ENCODE measurements at places on chromosomes 12 and 14.

DNA sequence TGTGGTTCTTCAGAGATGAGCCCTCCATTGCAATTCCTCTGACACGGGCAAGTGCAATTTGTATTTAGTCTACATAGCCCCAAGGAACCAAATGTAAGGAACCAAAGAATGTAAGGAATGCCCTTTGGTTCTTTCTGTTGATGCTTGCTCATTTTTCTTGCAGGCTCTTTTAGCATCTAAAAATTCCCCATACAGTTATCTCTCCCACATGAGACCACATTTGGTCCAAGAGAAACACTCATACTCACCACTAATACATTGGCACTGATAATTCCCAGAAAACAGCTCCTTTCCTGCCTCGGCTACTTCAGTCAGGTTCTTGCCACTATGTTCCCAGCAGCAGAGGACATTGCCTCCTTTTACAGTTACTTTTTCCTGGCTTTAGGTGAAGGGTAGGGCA lies 332.6 kb downstream of the AEBP2 start:
- no peak for DNase-seq

GRCh38 chr14:85040046-85040685 lies 489.8 kb upstream of the FLRT2 start:
- DNase-seq, result no peak

GRCh38 chr12:91542067-91542466 lies 359.4 kb upstream of the DCN start:
- DNase-seq, result peak; percentile 4

DNA sequence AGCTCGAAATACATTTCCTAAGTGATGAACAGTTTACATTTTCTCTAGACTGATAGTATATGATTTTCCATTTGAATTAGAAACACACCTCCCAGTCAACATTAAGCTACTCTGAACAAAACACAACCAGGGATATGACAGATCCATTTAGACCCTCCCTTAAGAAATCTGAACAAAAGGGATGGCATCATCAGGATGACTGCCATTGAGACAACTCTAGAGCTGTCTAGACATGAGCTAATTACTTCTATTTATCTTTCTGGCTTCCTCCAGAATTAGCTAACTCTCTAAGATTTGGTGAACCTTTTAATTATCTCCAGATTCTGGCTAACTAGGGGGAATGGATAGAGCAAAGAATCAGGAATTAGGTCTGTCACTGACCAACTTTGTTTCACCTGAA lies 92.9 kb upstream of the IGF1 start:
- DNase-seq, result no peak

DNA sequence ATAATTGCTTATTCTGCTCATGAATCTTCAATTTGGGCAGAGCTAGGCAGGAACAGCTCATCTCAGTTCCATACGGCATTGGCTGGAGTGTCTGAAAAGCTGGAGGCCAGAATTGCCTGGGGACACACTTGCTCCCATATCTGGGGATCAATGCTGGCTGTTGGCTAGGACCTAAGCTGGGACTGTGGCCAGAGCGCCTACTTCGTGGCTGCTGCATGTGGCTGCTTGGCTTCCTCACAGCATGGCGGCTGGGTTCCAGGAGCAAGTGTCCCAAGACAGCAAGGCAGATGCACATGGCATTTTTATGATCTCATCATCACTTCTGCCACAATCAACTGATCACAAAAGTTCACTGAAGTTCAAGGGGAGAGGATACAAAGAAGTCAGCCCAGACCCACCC lies 200.2 kb downstream of the TTC8 start:
- no peak for DNase-seq

DNA sequence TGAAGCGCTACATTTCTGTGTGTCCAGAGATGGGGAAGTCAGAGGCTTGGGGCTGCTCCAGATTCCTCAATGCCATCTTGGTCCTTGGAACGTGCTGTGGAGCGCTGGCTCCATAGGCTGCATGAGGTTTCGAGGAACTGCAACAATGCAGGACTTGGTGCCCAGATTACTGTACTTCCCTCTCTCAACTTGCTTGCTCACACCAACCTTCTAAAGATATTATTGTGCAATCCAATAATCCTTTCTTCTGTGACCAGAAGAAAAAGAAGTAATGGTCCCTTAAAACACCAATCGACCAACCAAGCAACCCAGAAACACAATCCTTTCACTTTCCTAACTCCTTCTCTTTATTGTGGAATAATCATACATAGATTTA lies 3.7 kb downstream of the PRICKLE1 start:
- no peak for DNase-seq

DNA sequence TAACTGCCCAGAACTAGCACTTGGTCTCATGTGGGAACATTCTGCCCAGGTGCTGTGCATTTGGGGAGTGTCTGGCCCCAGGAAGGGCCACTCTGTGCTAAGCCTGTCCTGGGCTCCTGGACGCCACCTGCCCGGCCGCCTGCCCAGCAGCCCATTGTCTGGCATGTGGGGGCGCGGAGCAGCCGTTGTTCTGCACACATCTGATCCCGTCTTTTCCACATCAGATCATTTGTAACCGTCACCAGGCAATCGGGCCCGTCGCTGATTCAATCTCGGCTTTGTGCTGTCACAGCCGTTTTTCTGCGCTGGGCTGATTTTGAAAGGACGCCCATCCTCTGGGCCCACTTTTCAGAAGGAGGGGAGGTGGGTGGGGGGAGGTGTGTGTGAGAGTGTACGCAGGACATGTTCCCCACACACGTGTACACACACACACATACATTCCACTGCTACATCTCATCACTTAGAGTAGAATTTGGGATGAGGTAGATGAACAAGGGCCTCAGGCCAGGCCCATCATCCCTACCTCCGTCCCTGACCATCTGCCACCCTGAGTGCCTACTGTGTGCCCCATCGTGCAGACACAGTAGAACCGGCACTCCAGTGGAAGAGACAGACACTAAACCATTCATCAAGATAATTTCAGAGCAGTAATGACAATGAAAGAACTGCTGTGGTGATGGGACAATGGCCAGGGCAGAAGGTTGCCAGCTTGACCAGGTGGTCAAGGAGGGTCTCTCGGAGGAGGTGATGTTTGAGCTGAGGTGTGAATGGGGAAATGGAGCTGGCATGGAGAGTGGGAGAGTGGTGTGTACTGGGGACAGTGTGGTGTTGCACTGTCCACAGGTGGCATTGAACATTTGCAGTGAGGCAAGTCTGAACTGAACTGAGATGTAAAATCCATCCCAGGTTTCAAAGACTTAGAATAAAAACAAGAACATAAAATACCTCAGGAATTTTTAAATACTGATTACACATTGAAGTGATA lies 19.0 kb downstream of the FAM222A start:
- DNase-seq, result no peak

GRCh38 chr14:61296151-61296550 lies 15.0 kb upstream of the TMEM30B start:
- DNase-seq, result no peak

- DNase-seq, result no peak
Observed at GRCh38 chr12:71904629-71905028, 34.0 kb upstream of the TPH2 start.

DNA sequence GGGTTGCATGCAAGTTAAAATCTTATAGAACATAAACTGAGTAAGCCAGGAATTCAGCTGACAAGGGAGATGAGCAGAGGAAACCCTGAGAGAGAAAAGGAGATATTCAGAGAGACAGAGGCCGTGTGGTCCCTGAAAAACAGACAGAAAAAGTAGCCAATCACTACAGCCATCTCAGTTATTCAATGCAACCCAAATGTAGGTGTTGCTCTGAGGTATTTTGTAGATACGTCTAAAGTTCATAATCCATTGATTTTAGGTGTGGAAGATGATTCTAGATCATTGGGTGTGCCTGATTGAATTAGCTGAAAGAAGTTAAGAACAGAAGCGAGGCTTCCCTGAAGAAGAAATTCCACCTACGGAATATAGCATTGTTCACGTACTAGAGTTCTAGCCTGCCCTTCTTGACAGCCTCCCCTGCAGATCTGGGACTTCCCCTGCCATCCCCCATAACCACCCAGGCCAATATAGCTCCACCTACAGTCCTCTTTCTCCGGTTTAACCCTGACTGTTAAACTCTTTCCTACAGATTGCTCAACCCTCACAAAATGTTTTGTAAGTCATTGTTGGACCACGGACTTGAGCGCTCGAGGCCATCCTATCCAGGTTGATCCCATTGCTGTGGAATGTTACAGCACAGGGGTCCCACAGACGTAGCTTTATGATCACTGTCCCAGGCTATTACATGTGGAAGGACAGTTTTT lies 21.7 kb downstream of the AICDA start:
- DNase-seq, result no peak
